Tongue (tissue), 3 donors: ENCODE measurements at places on chromosomes 4 and X. TPM values are rescaled to one million over a fixed set of nuclear protein-coding genes. Genes with fewer than 3 reads are reported as not detected.

Gene KLKB1
- 1.2 TPM for total RNA-seq

Gene IL2RG
- total RNA-seq, result 4.3 TPM

Gene F8
- total RNA-seq, result 7.3 TPM

Gene SLC4A4
- total RNA-seq, result 23.9 TPM

Gene CAPN6
- total RNA-seq, result 463 TPM

Gene YY2
- total RNA-seq, result 0.92 TPM

Gene FATE1
- 0.51 TPM for total RNA-seq

Gene SCARB2
- total RNA-seq, result 181 TPM

Gene CSN1S1
- total RNA-seq, result not detected

Gene PAGE4
- total RNA-seq, result not detected

Gene TMEM131L
- 71.5 TPM for total RNA-seq

Gene SUPT20HL2
- total RNA-seq, result not detected

Gene CLDN34
- total RNA-seq, result not detected

Gene GPR82
- total RNA-seq, result 0.10 TPM

Gene PLXNB3
- 6.8 TPM for total RNA-seq

Gene COPS4
- total RNA-seq, result 94.3 TPM

Gene BGN
- total RNA-seq, result 62.2 TPM

Gene MAGEB4
- not detected for total RNA-seq

Gene GPR119
- not detected for total RNA-seq

Gene TMSB15C
- total RNA-seq, result 4.0 TPM

Gene FRMPD4
- 0.41 TPM for total RNA-seq

Gene SH3RF1
- total RNA-seq, result 21.8 TPM

Gene CT45A2
- not detected for total RNA-seq

Gene TLR1
- total RNA-seq, result 7.7 TPM

Gene ATP1B4
- total RNA-seq, result 367 TPM

Gene ZFYVE28
- total RNA-seq, result 10.1 TPM

Gene PNCK
- 0.92 TPM for total RNA-seq

Gene TMEM271
- total RNA-seq, result 0.41 TPM

Gene NXF2
- not detected for total RNA-seq

Gene NALF2
- 0.10 TPM for total RNA-seq

Gene TLR2
- total RNA-seq, result 7.1 TPM

Gene MAGED4
- total RNA-seq, result 3.5 TPM

Gene OPRPN
- not detected for total RNA-seq

Gene ATP11C
- 29.7 TPM for total RNA-seq

Gene PAK3
- 5.5 TPM for total RNA-seq

Gene TAPT1
- total RNA-seq, result 46.1 TPM

Gene GJB1
- total RNA-seq, result 0.41 TPM

Gene MTMR8
- total RNA-seq, result 3.5 TPM

Gene FAM47A
- total RNA-seq, result not detected

Gene C4orf36
- 1.7 TPM for total RNA-seq

Gene MAP7D2
- 0.72 TPM for total RNA-seq

Gene CXCL11
- total RNA-seq, result not detected

Gene FGG
- total RNA-seq, result not detected

Gene WNK3
- 2.7 TPM for total RNA-seq

Gene MAGEA2B
- total RNA-seq, result not detected

Gene FMR1NB
- not detected for total RNA-seq

Gene RTL9
- total RNA-seq, result 1.3 TPM

Gene TCEAL7
- 292 TPM for total RNA-seq

Gene QRFPR
- 0.62 TPM for total RNA-seq

Gene TEX13C
- total RNA-seq, result not detected

Gene USP17L15
- not detected for total RNA-seq

Gene FRMD7
- total RNA-seq, result 0.82 TPM

Gene GATB
- 38.2 TPM for total RNA-seq

Gene CENPVL2
- total RNA-seq, result not detected

Gene FHIP1A
- total RNA-seq, result 66.0 TPM

Gene RHOXF1
- not detected for total RNA-seq
